ENCODE measurements at places on chromosomes 11 and 22.

DNA sequence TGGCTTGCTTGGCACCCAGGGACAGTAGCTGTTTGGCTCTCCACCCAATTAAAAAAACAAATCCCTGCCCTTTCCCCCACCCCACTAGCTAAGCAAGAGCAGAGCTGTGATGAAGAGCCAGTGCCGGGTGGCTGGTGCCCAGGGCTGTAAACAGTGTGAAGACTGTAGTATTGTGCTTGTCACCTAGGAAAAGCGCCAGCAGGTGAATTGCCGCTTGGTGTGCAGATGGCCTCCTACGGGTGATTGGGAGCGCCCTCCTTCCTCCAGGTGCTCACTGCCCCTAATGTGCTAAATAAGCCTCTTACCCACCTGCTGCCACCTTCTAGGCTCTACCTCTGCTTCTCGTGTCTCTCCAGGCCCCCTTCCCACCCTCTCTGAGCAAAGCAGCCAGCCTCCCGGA, 18.4 kb upstream of the RAPSN start:
- DNase-seq = no peak

DNA sequence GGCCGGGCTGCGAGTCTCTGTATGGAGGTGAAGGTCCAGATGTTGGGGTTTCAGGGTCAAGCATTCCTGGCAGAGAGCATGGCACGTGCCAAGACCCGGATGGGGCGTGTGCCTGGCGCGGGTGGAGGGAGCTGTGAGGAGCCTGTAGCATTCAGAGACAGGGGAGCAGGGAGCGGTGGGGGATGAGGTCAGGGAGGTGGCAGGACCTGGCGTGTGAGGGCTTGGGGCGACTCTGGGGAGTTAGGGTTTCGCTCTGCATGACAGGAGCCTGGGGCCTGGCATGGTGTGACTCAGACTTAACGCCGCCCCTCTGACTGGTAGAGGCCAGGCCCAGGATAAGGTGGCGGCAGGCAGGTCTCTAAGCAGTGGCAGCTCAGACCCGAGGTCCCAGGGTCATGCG, 103.0 kb downstream of the KCNQ1 start:
- no peak for DNase-seq

- DNase-seq = no peak
Measured at GRCh38 chr11:103042161-103042560, 49.8 kb downstream of the DCUN1D5 start.

DNA sequence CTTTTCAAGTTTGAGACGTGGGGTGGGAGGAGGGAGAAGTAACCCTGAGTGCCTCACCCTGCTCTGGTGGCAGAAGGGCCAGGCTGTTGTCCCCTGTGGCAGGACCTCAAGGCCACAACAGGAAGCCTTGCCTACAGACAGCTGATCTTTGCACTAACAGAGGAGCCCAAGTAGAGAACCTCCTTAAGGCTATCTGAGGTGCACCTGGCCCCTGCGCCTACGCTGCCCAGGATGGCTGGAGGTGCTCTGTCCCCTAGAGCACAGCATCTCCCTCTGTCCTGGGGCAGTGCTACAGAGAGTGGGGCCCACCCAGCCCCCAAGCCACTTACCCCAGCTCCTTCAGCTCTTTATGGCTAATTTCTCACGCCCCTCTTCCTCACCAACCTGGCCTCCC, 27.0 kb downstream of the MYO7A start:
- DNase-seq = no peak
